DMS79 (cell line): ENCODE measurements at places on chromosomes 2 and 18.

GRCh38 chr2:47243596-47244323 lies 88.7 kb upstream of the STPG4 start:
- DNase-seq = no peak

- peak; percentile 54 for DNase-seq
These were observed 19.9 kb downstream of the SH2D6 start for GRCh38 chr2:85438201-85439024.

- no peak for DNase-seq
These were observed 34.9 kb upstream of the MAT2A start for GRCh38 chr2:85503851-85504777.

GRCh38 chr2:164710837-164711765 lies 89.8 kb upstream of the GRB14 start:
- no peak for DNase-seq

DNA sequence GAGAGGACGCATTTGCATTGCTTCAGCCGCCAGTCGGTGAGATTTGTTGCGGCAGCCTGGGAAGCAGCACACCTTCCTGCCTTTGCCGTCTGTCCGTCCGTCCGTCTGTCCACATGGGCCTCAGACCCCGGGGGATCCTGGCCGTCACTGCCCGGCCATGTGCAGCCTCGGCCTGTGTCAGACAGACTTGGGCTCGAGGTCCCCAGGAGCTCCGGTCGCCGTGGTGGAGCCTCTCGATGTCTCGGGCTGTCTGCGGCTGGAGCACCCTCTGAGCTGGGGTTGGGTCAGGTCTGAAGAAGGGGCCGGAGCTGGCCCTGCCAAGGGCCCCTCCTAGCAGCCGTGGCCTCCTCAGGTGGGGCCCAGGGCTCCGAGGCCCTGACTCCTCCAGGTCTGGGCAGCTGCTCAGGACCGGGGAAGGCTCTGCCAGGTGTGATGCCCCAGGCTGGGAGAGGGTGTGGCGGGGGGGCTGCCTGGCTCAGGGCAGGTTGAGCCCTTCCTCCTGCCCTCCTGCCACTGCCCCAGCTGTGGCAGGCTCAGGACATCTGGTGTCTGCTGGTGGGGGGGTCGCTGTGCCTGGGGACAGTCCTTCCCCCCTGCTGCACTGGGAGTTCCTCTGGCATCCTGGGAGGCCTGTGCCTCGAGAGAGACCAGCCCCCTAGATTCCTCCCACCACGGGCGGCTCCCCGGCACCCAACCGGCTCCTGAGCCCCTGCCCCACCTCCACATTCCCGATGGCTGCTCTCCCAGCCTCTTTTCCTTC lies 11.8 kb downstream of the NEU4 start:
- no peak for DNase-seq

DNA sequence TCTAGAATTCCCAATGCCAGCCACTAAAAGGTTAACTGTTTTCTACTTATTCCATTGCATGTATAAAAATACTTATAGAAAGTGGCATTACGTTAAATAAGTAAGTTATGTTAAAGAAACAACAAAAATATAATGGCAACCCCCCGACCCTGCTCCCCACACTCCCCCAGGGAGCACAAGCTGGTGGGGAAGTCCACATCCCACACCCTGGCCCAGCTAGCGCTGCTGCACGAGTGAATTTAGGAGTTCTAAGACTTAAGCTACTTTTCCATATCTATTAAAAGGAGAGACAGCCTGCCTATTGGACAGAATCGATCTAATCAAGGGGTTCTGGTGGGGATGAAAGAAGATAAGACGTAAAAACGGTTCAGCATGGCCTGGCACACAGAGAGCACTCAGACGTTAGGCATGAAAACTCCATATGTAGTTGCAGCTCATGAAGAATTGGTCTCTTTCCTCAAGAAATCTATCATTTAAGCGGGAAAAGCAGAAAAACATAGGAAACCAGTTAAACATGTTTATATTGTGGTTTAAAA lies 16.6 kb downstream of the HJURP start:
- DNase-seq = no peak
